ENCODE measurements at places on chromosomes 3 and 15.

- no peak for DNase-seq
Observed at GRCh38 chr3:157913741-157914150, 192.5 kb downstream of the SHOX2 start.

- DNase-seq, result no peak
Observed at GRCh38 chr3:1026395-1026794, 66.4 kb upstream of the CNTN6 start.

DNA sequence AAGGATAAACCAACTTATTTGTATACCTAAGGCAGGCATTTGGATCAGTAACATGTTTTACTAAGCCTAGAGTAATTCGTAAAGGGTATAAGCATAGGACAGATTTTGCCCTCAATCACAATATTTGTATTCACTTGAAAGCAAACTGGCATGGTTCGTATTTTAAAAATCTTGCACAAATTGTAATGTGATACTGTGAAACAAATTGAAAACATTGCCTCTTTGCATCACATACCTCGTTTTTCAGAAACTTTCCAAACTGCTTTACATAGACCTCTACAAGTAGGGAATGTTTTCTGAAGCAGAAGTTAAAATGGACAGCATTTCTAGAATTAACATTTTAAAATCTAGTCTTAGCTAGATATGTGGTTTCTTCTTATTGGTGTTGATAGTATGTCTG, 11.6 kb downstream of the KBTBD8 start:
- DNase-seq, result no peak

- no peak for DNase-seq
Observed at GRCh38 chr15:87155771-87156170, 1076.1 kb downstream of the AGBL1 start.

- DNase-seq, result no peak
Observed at GRCh38 chr15:64503197-64503596, 42.8 kb downstream of the ZNF609 start.

DNA sequence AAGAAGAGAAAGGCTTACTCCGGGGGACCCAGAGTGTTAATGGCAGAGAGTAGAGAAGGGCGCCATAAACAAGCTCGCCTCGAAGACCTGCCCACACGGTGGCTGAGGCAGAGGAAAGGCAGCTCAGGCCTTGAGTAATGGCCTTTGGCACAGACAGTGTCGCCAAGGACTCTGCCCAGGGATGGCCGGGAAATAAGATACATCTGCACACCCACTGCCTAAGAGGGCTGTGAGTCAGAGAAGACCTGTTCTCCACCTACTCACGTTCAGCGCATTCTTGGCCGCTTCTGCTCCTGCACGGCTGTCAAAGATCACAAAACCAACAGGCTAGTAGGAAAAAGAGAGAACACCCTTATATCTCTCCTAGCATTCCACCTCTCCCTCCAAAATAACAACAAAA, 26.2 kb downstream of the RBPMS2 start:
- DNase-seq, result no peak

DNA sequence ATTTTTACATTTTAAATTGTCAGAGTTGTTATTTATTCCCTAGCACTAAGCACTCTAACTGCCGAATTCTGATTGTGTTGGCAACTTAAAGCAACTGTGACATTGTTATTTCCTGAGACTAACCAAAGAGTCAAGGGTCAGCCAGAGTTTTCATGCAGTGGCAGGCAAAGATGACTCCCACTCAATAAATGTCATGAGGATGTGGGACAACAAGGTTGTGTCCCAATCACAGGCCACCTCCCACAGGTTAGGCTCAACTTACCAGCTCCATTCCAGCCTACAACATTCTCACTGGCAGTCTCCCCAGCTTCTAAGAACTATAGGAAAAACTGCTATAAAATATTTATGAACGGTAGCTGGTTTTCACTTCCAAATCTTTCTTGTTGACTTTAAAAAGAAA, 80.1 kb downstream of the RSL24D1 start:
- DNase-seq, result no peak

GRCh38 chr15:71049706-71050422, 65.4 kb upstream of the THSD4 start:
- DNase-seq, result no peak

DNA sequence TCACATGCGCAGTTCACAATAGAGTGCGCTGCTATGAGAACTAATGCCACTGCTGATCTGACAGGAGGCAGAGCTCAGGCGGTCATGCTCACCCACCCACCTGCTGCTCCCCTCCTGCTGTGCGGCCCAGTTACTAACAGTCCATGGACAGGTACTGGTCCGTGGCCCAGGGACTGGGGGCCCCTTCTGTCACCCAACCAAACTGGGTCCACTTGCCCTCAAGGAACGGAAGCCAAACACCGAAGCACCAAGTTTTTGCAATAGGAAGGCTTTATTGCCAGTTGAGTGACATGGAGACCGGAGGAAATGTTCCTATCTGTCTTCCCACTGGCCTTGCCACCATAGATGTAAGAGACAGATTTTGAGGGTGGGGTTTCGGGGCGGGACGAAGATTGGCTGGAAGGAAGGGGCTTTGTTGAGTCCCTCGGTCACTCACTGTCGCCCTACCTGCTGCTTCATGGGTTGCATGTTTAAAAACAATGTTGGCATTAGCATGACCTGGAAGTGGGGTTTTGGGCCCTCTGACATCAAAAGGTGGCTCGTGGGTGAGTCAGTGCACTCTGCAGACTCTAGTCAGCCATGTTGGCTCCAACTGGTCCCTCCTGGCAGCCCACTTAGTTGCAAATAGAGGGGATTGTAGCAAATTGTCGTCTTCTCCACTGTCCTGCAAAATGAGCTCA, 141.0 kb downstream of the TJP1 start:
- DNase-seq, result no peak

DNA sequence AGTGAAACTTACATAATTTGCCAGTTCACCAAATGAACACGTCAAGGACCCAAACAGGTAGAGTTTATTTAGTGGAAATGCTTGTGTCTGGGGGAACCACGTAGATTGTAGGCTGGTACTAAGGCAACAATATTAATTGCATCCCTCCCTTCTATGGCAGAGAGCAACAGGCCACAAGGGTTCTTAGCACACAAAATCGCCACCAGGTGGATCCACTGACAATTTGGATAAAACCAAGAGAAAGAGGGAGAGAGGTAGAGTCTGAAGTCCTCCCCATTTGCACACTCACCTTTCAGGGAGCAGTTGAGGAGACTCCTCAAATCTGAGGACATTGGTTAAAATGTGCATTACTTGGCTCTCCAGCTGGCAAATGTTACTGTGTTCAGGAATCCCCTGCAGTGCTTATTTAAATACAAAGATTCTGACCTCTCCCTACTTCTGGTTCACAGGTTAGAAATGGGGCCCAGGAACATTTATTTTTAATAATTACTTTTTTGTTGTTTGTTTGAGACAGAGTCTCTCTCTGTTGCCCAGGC, 181.0 kb upstream of the FEZF2 start:
- DNase-seq, result no peak

DNA sequence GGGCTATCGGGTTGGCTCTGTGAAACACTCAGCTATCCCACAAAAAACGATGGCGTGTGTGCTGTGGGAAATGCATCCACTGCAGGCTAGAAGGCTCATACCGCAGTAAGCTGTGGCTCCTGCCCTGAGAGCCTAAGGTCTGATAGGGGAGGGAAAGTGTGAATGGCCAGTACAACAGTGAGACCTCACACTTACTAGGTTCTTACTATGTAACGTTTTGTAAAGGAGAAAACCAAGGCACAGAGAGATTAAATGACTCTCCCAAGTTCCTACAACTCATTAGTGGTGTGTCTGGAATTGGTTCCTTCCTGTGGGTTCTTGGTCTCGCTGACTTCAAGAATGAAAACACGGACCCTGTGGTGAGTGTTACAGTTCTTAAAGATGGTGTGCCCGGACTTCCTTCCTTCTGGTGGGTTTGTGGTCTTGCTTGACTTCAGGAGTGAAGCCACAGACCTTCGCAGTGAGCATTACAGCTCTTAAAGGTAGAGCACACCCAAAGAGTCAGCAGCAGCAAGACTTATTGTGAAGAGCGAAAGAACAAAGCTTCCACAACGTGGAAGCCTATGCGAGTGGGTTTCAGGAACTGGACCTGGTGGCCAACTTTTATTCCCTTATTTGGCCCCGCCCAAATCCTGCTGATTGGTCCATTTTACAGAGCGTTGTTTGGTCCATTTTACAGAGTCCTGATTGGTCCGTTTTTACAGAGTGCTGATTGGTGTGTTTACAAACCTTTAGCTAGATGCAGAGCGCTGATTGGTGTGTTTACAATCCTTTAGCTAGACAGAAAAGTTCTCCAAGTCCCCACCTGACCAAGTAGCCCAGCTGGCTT, 161.7 kb downstream of the POLR2M start:
- DNase-seq, result no peak

GRCh38 chr15:51861557-51862359, 32.3 kb downstream of the TMOD3 start:
- DNase-seq, result peak; percentile 21

DNA sequence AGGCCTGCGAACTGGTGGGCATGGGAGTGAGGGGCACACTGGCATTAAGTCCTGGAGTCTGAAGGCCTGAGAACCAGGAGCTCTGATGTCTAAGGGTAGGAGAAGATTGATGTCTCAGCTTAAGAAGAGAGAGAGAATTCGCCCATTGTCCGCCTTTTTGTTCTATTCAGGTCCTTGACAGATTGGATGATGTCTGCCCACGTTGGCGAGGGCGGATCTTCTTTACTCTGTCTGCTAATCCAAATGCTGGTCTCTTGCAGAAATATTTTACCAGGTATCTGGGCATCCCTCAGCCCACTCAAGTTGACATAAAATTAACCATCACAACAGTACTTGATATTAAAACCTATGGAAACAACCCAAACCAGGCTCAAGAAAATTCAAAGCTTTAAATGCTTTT, 44.1 kb downstream of the MAP6D1 start:
- no peak for DNase-seq

GRCh38 chr3:176767385-176767784, 429.9 kb downstream of the TBL1XR1 start:
- DNase-seq, result no peak
